ENCODE measurements at places on chromosomes 2 and 18.

DNA sequence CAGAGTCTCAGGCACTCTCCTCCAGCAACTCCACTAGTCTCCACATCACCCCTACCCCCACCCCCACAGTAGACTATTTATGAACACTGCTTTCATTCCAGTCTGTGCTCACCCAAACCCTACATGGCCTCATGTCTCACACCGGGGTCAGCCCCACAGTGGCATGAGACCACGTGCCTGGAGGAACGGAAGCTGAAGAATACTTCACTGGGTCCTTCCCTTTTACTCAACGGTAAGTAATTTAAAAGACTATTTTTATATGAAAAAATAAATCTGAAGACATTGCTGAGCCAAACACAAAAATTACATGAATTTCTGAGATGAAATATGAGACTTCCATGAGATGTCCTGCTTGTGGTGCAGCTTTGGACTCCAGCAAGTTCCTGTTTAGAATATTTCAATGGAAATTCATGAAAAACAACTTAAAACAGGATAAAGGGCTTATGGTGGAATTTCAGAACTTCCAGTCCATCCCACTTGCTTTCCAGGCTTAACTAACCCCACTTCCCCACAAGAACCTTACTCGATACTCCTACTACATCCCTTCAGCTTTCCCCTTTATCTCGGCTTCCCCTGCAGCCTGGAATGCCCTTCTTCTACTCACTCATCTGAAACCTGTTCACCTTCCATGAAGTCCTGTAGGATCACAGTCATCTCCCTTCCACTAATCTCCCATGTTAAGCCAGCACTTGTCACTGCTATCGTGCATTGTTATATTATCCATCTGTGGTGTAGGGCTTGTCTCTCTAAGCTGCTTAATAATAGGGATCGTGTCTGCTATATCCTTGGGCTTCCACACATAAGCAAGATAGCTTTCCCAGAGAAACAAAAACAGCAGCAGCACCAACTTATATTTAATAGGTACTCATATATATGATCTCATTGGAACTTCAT lies 47.9 kb downstream of the SLC14A1 start:
- DNase-seq, result peak; percentile 47

GRCh38 chr18:57771626-57772025 lies 31.5 kb downstream of the ATP8B1 start:
- no peak for DNase-seq

- no peak for DNase-seq
Measured at GRCh38 chr2:204665771-204666170, 120.5 kb downstream of the PARD3B start.

DNA sequence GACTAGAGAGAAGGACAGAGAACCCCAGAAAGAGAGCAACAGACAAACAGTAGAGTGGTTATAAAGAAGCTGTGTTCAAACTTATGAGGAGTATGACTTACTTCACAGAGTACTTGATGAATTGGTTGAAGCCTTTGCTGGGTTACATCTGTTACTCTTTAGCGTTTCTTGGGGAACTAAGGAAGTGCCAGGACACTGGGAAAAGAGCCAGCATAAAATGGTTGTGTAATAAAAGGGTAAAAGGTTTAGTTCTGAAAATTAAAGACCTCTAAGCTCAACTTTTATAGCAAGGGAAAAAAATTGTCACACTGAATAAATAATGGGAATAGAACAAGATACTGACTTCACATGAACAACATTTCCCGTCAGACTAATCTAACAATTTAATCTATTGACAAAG lies 17.0 kb upstream of the STAT4 start:
- DNase-seq, result no peak

DNA sequence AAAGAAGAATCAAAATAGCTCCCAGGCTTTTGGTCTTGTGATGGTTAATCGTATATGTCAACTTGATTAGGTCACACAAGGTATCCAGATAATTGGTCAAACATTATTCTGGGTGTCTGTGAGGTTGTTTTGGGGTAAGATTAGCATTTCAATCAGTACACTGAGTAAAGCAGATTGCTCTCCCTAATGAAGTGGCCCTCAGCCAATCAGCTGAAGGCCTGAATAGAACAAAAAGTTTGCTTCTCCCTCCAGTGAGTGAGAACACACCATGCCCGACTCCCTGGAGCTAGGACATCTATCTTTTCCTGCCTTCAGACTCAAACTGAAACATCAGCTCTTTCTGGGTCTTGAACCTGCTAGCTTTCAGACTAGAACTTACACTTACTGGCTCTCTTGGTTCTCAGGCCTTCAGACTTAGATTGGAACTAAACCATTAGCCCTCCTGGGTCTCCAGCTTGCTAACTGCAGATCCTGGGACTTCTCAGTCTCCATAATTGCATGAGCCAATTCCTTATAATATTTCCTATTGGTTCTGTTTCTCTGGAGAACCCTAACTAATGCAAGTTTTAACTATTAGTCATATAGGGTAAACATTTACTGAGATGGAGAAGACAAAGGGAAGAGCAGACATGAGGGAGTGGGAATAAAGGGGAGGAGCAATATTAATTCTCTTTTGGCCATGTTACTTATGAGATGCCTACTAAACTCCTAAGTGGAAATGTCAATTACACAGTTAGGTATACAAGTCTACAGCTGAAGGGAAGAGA lies 25.5 kb downstream of the LNPK start:
- no peak for DNase-seq

GRCh38 chr2:66846887-66847286 lies 412.0 kb downstream of the MEIS1 start:
- no peak for DNase-seq

DNA sequence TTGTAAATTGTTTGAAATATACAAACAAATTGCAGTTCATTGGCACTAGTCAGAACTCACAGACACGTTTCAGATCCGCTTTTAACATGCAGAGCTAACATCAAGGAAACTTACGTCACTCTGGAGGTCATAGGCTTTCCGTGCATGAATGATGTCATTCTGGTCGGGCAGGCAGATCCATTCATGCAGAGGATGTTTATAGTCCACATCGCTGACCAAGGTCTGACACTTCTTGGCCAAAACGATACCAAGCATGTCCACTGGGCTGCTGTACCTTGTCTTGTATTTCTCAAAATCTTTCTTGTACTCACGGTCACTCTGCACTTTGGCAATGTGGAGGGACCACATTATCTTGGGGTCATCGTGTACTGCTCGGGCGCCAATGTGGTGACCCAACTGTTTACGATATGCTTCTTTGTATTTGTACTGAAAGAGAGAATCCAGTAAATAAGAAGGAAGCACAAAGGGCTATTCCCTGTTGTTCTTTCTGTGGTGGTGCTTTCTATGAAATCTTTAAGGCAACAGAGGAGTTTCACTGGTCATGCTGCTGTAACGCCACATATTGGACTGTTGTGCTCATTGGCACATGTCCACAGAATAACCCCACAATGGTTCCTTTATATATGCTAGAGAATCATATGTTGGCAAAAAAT lies 114.8 kb downstream of the NEB start:
- DNase-seq, result no peak

DNA sequence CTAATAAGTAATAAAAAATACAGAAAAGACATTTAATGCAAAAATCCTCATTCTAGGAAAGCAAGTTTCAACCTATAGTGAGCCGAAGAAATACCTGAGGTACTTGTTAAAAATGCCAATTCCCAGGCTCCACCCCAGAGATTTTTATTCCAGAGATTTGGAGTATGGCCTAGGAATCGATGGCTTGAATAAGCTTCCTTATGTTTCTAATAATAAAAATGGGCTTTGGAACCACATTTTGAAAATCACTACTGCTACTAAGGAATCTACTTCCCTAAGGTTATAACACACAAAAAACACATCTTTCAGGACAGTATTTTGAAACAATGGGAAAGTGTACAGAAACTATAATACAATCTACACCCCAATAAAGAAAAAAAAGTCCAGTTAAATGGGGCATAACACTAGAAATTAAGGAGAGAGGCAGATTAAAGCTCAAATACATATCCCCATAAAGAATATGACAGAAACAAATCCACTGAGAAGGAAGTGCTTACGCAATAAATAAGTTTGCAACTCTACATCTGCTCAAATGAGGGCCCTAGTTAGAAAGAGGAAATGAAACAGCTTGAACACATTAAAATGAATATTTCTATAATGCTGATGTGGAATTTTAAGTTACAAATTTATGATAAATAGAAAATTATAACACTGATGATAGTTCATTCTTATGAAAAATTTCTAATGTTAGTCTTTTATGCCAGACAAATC lies 103.7 kb downstream of the EPB41L3 start:
- no peak for DNase-seq

DNA sequence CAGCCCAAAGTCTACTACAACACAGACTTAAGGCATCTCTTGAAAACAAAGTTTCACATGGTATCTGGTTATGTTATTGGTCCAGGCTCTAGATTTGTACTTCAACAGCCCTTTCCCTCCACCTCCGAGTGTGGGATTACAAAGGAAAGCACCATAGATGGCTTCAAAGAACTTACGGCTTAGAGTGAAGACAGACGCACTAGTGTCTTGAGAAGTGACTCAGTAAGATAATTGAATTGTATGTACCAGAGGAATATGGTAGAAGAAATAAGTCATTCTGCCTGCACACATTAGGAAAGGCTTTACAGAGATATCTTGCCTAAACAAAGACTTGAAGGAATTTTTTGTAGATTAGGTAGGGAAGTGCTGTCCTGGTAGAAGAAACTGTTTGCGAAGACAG lies 392.3 kb upstream of the TNP1 start:
- no peak for DNase-seq

DNA sequence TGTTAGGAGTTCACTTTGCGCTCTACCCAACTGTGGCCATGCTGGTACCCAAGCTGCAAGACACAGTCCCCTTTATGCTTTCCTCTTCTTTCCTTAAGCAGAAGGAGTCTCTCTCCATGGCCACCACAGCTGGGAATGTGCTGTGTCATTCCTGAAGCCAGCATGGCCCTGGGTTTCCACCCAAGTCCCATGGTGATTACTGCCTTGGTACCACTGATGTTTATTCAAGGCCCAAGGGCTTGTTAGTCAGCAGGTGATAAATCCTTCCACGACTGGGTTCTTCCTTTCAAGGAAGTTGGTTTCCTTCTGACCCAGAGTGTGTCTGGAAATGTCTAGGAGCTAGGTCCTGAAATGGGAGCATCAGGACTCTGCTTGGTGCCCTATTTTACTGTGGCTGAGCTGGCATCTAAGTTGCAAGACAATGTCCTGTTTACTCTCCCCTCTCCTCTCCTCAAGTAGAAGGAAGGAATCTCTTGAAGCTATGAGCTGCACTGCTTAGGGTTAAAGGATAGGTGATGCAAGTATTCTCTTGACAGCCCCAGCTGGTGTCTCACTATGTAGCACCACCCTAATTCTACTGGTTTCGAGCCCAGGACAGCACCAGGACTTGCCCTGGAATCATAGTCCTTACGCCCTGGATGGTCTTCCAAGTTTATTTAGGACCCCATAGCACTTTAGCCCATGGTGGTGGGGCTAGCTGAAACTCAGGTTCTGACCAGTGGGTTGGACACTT lies 18.7 kb upstream of the NUP35 start:
- no peak for DNase-seq

DNA sequence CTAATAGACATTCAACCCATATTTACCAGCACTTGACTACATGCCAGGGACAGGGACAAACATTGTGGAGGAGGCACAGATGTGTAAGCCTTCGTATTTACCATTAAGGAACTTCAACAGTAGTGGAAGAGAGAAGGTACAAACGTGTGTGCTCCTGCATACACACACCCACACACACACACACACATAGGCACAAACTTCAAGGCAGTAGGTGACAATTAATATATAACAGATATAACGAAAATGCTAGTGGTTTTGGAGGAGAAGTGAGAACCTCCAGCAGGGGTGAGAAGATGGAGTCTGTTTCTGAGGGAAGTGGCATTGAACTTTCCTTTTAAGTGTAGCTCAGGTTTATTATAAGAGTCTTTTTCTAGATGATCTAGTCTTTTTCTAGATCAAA lies 231.1 kb downstream of the SETBP1 start:
- DNase-seq, result no peak

GRCh38 chr18:50454387-50454988 lies 79.6 kb downstream of the SKA1 start:
- DNase-seq, result no peak

GRCh38 chr2:98669675-98670074 lies 61.3 kb downstream of the MGAT4A start:
- no peak for DNase-seq

GRCh38 chr2:15448250-15448839 lies 112.8 kb downstream of the NBAS start:
- no peak for DNase-seq

DNA sequence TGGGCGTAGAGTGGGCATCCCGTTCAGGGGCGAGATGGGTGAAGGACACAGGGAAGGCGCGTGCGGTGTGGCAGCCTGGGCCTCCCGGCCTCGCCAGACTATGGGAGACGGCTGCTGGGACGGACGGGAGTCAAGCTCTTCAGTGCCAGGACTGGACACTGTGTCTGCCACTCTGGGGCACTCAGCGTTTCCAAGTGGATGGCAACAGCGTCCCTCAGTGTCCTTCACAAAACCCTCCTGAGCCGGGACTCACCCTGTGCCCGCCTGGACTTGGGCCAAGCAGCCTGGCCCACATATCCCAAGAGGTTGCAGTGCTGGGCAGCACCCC lies 16.3 kb upstream of the BOK start:
- DNase-seq, result no peak

DNA sequence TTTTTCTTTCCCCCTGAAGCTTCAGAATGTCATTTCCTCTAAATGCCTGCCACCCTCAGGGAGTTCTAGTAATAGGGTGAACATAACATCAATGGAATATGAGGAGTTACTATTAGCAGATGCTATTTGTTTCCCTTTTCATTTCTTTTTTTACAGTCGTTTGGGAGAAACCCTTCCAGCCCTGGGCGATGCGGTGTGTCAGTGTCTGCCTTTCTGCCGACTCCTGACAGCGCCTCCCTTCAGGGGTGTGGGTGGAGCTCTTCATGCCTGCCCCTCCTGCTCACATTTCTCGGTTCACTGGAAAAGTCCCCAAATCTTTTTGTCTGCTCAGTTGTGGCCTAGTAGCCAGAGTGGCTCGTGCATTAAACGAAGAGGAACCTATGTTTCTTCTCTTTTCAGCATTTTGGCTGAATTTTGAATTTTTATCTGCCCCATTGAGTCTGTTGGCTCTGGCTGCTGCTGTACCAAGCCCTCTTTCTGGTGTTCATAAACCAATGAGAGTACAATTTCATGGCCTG lies 72.3 kb downstream of the FMNL2 start:
- no peak for DNase-seq

Measured in amniotic stem cell (primary cell).